ENCODE measurements at places on chromosomes 16 and 17. TPM values are rescaled to one million over a fixed set of nuclear protein-coding genes. Genes with fewer than 3 reads are reported as not detected.
A peak's percentile ranks its signal among the peaks of the same experiment; 100 is the strongest.

- DNase-seq: no peak
Observed at GRCh38 chr17:75995385-75995925, 5.2 kb upstream of the CDK3 start.

The PYCARD gene
- 15.2 TPM for total RNA-seq

GRCh38 chr16:890217-890616 is 80.6 kb downstream of the LMF1 start:
- no peak for DNase-seq

The DNAI2 gene
- total RNA-seq: 0.21 TPM

The PIMREG gene
- total RNA-seq: 12.3 TPM

DNA sequence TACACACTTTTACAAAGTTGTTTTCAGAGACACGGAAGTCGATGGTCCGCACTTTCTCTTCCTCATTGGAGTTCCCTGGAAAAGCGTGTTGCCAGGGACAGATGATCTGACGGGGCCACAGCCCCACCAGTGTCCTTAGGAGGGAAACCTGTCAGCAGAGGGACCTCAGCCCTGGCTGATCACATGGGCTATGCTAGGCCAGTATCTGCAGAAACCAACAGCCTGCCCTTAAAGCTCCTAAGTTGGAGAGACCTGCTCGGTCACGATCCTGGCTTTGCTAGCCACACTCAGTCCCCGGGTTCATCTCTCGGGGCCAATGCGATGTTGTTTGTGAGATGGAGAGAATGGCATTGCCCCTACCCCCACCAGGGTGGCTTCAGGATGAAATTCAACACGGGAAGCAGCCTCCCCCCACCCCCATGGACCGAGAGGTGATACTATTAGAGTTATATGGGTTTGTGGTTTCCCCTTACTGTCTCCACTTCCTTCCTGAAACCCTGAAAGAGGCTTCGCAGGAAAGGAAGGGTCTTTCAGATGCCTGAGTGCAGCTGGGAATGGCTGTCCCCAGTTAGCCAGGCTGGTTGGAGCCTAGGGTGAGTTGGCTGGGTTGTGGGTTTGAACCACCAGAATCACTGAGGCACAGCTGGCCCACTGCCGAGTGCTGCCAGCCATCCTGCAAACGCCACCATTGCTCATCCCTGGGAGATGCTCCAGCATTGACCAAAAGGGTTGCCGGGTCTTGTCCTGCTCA is 16.6 kb downstream of the RMI2 start:
- no peak for DNase-seq

- DNase-seq: no peak
Observed at GRCh38 chr17:54256401-54256929, 433.7 kb downstream of the KIF2B start.

The KIF19 gene
- 2.5 TPM for total RNA-seq

DNA sequence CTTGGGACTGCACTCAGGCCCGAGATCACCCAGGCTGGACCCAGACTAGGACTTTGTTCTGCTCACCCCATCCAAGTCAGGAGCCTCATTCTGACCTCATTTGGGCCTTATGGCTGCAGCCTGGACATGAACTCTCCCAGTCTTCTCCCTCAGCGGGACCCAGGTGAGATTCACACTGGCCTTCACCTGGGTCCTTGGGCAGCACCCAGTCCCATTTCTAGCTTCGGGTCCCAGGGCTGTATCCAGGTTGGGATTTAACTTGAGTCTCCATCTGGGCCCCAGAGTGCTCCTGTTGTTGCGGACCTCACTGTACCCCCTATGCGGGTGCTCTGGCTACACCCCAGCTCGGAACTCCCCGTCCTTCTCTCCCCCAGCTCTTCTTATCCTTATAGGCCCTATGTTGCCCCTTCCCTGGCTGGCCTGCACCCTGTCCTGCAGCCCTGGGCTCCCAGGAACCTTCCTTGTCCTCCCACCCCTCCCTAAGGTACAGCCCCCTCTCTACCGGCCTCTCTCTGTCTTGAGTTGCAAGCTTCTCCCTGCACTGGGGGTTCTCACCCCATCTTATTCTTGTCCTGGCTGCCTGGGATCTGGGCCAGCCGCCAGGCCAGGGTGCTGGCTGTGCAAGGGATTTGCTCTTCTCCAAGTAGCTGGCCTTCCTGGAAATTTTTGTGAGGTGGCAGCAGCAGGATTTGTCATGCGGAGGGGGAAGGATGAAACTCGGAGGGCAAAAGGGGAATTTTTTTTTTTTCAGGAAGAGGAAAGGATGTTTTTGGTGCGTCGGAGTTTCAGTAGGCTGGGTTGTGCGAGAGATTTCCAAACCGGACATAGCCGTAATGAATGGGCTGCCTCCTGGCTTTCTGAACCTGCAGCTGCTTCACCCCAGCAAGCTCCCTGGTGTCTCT is 904 bp downstream of the MAP2K3 start:
- DNase-seq: no peak

DNA sequence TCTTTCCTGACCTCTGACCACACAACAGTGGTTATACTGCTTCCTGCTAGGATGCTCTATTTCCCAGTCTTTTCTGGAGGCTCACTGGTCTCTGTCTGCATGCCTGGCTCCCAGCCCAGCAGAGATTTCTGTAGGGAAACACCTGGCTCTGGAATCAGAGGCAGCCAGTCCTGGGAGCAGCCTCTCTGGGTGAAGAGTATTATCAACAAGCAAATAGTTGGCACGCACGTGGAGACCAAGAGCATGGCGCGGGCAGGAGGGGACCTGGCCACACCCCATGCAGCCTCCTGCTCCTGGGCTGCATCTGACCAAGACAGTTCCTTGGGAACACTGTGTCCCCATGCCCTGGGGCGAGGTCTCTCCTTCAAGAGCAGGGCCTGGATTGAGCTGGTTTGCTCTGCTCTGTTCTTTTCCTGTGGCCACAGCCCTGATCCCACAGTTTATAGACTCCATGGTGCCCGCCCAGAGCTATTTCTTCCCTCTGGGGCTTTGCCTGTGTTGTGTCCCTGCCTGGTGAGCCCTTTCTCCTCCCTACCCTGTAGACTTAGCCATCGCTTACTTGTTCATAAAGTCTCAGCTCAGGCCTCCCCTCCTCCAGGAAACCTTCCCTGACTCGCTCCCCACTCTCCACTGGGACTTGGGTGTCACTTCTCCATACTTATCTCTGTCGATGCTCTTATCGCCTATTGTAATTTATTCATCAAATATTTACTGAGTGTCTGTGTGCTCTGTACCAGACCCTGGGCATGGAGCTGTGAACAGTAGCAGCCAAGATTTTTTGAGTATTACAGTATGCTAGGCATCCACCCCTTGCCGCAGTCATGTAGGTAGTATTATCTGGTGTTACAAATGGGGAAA is 60.6 kb downstream of the SCNN1B start:
- peak; percentile 18 for DNase-seq

DNA sequence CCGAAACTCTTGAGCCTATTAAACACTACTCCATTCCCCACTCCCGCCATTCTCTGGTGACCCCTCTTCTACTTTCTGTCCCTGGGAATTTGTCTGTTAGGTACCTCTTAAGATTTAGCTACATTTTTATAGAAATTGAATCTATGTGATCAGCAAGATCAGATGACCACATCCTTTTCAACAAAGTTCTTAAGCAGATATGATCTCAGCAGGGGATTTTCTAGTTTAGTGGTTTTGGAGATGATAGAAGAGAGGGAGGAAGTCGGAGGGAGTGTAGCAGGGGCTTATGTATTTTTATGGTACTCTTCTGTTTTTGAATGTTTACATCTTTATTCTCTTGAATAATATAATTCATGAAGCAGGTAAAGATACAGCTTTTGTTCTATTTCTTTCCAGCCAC is 40.8 kb downstream of the RPA1 start:
- DNase-seq: no peak

DNA sequence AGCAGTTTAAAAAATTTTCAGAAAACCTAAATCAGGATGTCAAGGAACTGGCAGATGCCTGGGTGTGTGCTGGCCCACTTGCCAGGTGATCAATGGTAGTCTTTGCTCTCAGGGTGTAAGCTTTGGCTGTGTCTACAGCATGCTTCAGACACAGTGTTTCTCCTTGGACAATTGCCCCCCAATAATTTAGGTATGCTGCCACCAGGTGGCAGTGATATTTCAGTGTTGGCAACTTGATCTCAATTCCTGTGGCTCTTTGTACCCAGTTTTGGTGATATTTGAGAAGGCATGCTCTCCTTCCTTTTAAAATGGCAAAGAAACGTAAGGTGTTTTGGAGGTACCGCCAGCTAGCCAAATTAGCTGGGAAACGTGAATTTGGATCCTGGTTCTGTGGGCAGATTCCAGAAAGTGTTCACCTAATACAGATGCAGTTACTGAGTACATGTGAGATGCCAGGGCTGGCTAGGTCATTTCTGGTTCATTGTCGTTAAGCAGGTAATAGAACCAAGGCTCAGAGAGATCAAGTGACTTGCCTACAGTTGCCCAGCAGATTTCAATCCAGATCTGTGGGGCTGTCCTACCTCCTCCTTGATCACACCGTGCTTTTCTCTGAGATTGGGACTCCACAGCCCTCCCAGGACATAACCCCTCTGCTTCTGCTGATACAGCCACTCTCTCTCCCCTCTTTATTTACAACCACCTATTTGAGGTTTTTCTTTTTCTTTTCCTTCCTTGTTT is 155.6 kb upstream of the PLCG2 start:
- peak; percentile 80 for DNase-seq

DNA sequence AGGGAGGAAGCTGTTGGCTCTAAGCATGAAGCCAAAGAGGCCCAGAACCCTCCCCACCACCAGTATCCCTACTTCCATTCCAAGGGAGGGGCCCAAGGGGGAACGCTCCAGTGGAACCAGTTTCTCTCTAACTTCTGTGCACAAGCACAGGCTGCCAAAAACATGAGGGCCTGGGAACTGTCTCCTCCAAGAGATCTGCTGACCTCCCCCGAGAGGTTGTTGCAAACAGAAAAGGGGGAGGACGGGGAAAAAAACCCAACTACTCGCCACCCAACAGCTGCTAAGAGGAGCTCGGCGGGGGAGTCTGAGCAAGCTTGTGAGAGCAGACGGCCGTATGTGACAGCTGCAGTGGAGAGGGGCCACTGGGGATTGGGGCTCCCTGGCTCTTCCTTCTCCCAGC is 15.7 kb upstream of the SLC35B1 start:
- peak; percentile 96 for DNase-seq

GRCh38 chr16:89187032-89187769 is 13.1 kb downstream of the SLC22A31 start:
- DNase-seq: no peak

GRCh38 chr17:31329221-31329620 is 7.8 kb upstream of the EVI2A start:
- DNase-seq: no peak

DNA sequence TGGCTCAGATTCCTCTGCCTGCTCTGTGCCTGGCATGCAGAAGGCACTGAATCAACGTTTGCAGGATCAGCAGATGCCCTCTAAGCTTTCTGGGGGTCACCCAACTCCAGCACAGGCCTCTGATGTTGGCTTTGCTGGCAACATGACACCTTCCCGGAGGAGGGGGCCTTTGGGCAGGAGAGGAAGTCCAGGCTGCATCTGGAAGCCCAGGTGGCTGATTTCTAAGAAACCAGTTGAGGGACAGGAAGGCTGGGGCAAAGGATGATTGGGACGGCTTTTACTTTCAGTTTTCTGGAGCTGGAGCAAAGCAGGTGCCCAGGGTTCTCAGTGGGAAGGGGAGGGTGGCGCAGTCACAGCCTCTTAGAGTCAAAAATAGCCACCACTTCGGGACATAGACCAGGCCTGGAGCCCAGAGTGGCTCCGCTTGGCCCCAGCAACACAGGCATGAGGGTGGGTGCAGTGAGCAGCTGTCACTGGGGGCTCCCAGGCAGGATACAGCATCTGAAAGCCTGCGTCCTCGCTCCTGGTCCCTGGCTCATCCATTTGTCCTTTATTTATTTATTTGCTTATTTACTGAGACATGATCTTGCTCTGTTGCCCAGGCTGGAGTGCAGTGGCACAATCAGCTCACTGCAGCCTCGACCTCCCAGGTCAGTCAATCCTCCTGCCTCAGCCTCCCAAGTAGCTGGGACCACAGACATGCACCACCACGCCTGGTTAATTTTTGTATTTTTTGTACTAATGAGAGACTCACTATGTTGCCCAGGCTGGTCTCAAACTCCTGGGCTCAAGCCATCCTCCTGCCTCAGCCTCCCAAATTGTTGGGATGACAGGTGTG is 15.1 kb downstream of the SOCS1 start:
- DNase-seq: peak; percentile 74

- peak; percentile 50 for DNase-seq
Observed at GRCh38 chr16:6016530-6017184, 919.1 kb upstream of the EEF2KMT start.

DNA sequence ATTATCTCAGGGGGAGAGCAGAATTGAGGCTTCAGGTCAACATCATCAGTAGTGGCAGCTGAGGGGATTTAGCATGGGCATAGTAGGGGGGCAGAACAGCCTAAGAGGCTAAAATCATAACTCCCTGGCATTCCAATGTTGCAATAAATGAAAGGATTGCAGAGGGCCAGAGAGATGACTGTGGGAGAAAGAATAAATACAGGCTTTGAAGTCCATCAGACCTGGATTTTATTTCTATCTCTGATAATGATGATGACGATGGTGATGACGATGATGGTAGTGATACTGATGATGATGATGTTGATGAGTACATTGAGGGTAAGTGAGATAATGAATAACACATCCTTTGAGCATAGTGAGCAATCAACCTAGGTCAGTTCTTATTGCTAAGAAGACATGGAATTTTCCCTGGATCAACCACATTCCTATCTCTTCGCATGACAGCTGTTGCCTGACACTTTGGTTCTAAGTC is 107.4 kb upstream of the CDH11 start:
- no peak for DNase-seq

The CDRT15L2 gene
- not detected for total RNA-seq

- no peak for DNase-seq
Observed at GRCh38 chr16:11907160-11907970, 8.4 kb downstream of the GSPT1 start.

- no peak for DNase-seq
Observed at GRCh38 chr17:3813171-3813570, 12.2 kb upstream of the ITGAE start.

The ABI3 gene
- total RNA-seq: 4.5 TPM

The PHF23 gene
- 22.3 TPM for total RNA-seq

GRCh38 chr16:52368859-52369258 is 178.1 kb downstream of the TOX3 start:
- no peak for DNase-seq

DNA sequence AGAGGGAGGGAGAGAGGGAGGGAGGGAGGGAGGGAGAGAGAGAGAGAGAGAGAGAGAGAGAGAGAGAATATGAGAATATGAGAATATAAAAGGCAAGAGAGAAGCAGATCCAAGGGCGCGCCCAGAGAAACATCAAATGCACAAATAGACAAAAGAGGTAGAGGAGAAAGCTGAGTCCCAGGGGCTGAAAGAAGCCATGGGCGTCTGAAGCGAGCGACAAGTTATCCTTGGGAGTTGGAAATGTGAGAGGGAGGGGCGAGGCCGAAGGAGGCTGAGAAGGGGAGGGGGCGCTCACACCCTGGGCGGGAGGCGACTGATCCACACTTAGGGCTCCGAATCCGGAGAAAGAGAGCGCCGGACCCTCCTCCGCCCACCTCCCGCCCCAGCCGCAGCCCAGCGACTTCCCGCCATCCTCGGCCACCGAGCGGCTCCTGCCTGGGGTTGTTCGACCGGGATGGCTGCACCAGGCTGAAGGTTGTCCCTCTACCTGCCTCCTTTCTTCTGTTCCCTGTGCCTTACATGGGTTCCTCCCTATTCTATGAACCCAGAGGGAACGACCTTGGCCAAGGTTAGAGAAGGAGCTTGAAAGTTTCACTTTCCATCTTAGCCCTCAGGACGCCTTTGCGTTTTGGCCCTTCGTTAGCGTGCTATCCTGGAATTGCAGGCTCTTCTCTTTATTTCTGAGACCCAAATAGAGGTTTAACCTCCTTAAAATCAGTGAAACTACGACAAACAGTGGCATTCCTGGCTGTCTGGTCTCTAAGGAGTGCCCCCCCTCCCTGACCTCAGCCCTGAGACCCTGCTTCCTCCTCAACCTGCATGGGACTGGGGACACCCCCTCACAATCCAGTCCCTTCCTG is 21.2 kb upstream of the HOXB9 start:
- no peak for DNase-seq
